ENCODE measurements at places on chromosomes 2 and 18. TPM values are rescaled to one million over a fixed set of nuclear protein-coding genes. Genes with fewer than 3 reads are reported as not detected.

GRCh38 chr2:71940695-71941094, 207.0 kb downstream of the CYP26B1 start:
- no peak for DNase-seq
- no peaks in the 10 kb centered on the region for H3K27me3 ChIP-seq
- H3K4me3 ChIP-seq = no peak overlapping the region
- no peaks in the 10 kb centered on the region for H3K4me1 ChIP-seq
- no peaks in the 10 kb centered on the region for H3K36me3 ChIP-seq

DNA sequence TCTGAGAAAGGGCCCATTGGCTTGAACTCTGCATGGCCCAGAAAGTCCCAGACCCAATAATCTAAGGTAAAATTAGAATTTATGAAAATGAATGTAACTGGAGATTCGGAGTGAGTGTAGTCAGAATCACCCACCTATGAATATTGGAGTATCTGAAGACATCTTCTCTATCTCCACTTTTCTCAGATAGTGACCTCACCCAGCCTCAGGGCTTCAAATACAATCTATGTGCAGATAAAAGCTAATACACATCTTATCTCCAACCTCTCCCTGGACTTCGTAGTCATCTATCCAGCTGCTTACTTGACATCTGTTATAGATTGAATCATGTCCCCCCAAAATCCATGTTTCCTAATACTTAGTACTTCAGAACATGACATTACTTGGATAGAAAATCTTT, 263.2 kb downstream of the RAD51AP2 start:
- H3K4me1 ChIP-seq = no peaks in the 10 kb centered on the region
- peaks cover 3% of the 10 kb centered on the region for H3K27me3 ChIP-seq
- no peak for DNase-seq
- no peak overlapping the region for H3K27ac ChIP-seq

- H3K27ac ChIP-seq = no peak overlapping the region
- no peaks in the 10 kb centered on the region for H3K27me3 ChIP-seq
- DNase-seq = no peak
- H3K36me3 ChIP-seq = no peaks in the 10 kb centered on the region
- no peak overlapping the region for H3K4me3 ChIP-seq
Measured at GRCh38 chr2:55087936-55088335, 37.7 kb upstream of the RTN4 start.

- no peak for DNase-seq
- no peaks in the 10 kb centered on the region for H3K36me3 ChIP-seq
- no peaks in the 10 kb centered on the region for H3K4me1 ChIP-seq
- no peaks in the 10 kb centered on the region for H3K27me3 ChIP-seq
Measured at GRCh38 chr2:847669-848068, 103.0 kb upstream of the SNTG2 start.

GRCh38 chr2:119178776-119179175, 20.2 kb upstream of the C1QL2 start:
- no peaks in the 10 kb centered on the region for H3K36me3 ChIP-seq
- no peaks in the 10 kb centered on the region for H3K27me3 ChIP-seq
- H3K4me1 ChIP-seq = no peaks in the 10 kb centered on the region
- H3K4me3 ChIP-seq = no peak overlapping the region

- peak overlapping the region; percentile 99 for H3K27ac ChIP-seq
- H3K36me3 ChIP-seq = no peaks in the 10 kb centered on the region
- H3K27me3 ChIP-seq = no peaks in the 10 kb centered on the region
- no peak for DNase-seq
- H3K4me3 ChIP-seq = peak overlapping the region; percentile 98
Measured at GRCh38 chr18:9914334-9914583, 443 bp downstream of the VAPA start.

GRCh38 chr18:22344908-22345670, 72.6 kb downstream of the CTAGE1 start:
- H3K36me3 ChIP-seq = no peaks in the 10 kb centered on the region
- DNase-seq = no peak
- no peak overlapping the region for H3K4me3 ChIP-seq
- no peaks in the 10 kb centered on the region for H3K4me1 ChIP-seq

GRCh38 chr2:233468047-233468740, 98.4 kb downstream of the USP40 start:
- DNase-seq = no peak
- H3K27me3 ChIP-seq = no peaks in the 10 kb centered on the region
- no peaks in the 10 kb centered on the region for H3K4me1 ChIP-seq
- peaks cover under 1% of the 10 kb centered on the region for H3K36me3 ChIP-seq
- no peak overlapping the region for H3K27ac ChIP-seq
- H3K4me3 ChIP-seq = no peak overlapping the region

DNA sequence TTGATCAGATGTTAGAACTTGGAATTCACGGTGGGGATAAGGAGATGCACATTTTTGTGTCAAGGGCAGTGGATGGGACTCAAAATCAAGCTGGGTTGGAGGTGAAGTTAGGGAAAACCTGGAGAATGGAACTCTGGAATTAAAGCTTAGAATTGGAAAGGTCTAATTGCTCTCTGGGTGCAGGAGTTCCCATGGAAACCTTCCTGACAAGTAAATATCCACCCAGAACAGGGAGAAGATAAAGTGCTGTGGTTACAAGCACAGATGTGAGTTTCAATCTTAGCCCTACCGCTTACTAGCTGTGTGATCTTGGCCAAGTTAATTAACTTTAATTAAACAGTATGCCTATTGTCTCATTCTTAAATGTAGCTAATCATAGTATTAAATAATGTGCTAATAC, 71.3 kb upstream of the TCF7L1 start:
- no peaks in the 10 kb centered on the region for H3K36me3 ChIP-seq
- DNase-seq = no peak
- H3K27me3 ChIP-seq = no peaks in the 10 kb centered on the region

GRCh38 chr2:170455617-170456426, 259.3 kb upstream of the SP5 start:
- H3K36me3 ChIP-seq = no peaks in the 10 kb centered on the region
- H3K27ac ChIP-seq = no peak overlapping the region
- H3K27me3 ChIP-seq = no peaks in the 10 kb centered on the region

- peaks cover 1% of the 10 kb centered on the region for H3K4me1 ChIP-seq
- H3K4me3 ChIP-seq = no peak overlapping the region
- DNase-seq = no peak
- H3K36me3 ChIP-seq = no peaks in the 10 kb centered on the region
Measured at GRCh38 chr2:118737684-118738083, 109.8 kb downstream of the EN1 start.

- no peak overlapping the region for H3K4me3 ChIP-seq
- no peaks in the 10 kb centered on the region for H3K36me3 ChIP-seq
- no peaks in the 10 kb centered on the region for H3K27me3 ChIP-seq
- H3K4me1 ChIP-seq = no peaks in the 10 kb centered on the region
- no peak overlapping the region for H3K27ac ChIP-seq
Measured at GRCh38 chr2:236668531-236668969, 98.9 kb downstream of the ACKR3 start.

DNA sequence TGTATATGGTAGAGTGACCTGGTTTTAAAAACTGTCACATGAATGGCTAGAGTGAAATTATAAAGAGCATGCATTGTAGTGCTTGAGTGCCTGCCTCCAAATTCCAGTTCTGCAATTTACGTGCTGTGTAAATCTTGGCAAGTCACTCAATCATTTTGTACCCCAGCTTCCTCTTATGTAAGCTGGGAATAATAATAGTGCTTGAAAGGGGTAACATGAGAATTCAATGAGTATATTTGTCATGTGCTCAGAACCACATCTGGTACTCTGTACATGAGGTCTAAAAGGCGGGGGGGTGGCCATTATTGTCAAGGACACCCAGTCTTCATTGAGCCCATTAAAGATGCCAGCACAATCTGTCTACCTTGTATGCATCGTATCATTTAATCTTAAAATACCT, 214.8 kb downstream of the MC4R start:
- DNase-seq = no peak
- H3K36me3 ChIP-seq = no peaks in the 10 kb centered on the region
- no peaks in the 10 kb centered on the region for H3K4me1 ChIP-seq
- H3K4me3 ChIP-seq = no peak overlapping the region
- H3K27me3 ChIP-seq = no peaks in the 10 kb centered on the region

GRCh38 chr2:165528691-165529090, 59.2 kb downstream of the CSRNP3 start:
- H3K27me3 ChIP-seq = no peaks in the 10 kb centered on the region
- no peaks in the 10 kb centered on the region for H3K4me1 ChIP-seq
- H3K4me3 ChIP-seq = no peak overlapping the region
- no peak for DNase-seq
- no peaks in the 10 kb centered on the region for H3K36me3 ChIP-seq

DNA sequence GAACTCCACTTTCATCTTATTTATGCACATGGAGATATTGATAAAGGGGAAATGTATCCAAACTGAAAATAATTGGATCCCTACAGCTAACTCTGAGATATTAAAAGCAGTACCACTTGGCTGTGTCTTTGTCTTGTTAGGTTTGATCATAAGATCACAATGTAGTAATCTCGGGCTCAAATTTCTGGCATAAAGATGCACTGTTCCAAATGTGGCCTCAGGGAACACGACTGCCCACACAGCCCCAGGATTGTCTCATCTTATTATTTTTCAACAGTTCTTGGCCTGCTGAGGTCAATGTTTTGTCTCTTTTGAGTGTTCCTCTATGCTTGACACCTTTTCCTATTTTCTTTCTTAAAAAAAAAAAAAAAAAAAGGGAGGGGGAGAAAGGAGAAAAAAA, 114.1 kb downstream of the GBX2 start:
- no peak overlapping the region for H3K4me3 ChIP-seq
- no peak for DNase-seq
- no peaks in the 10 kb centered on the region for H3K36me3 ChIP-seq
- no peak overlapping the region for H3K27ac ChIP-seq
- H3K4me1 ChIP-seq = no peaks in the 10 kb centered on the region

DNA sequence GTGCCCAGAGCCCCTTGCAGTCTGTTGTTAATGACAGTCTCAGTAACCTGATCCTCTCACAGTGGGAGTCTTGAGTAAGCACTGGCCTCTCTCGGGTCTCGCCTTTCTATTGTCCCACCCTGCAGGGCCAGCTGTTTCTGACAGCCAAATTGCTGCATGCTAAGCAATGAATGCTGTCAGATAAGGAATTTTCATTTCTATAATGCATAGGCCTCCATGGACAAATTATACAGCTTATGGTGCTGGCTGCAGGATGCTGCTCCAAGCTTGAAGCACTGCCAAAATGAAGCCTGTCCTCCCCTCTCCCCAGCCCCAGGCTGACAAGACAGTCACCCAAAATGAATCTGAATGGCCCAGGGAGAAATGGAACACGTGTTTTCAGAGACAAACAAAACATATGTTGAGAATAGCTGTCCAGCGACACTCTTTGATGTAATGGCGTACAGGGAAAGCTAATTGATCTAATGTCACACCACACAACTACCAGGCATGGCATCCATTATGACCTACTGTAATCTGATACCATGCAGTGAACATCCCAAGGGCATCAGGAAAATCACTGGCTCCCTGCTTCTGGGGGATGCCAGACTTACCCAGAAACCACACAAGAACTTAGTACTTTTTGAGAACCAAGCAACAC, 36.8 kb downstream of the ACVR1 start:
- H3K27me3 ChIP-seq = no peaks in the 10 kb centered on the region
- peaks cover 8% of the 10 kb centered on the region for H3K4me1 ChIP-seq

The SIX3 gene
- not detected for polyA plus RNA-seq

The LMAN1 gene
- 24.5 TPM for polyA plus RNA-seq

The SH3BP4 gene
- polyA plus RNA-seq = 5.1 TPM

The AFF3 gene
- polyA plus RNA-seq = 0.25 TPM

The TMEM17 gene
- polyA plus RNA-seq = not detected

The HOXD8 gene
- polyA plus RNA-seq = 7.3 TPM

The IL37 gene
- polyA plus RNA-seq = not detected

The RGPD6 gene
- polyA plus RNA-seq = 11.5 TPM

The SCN3A gene
- polyA plus RNA-seq = 0.38 TPM
